ENCODE measurements at places on chromosomes 4 and X. TPM values are rescaled to one million over a fixed set of nuclear protein-coding genes. Genes with fewer than 3 reads are reported as not detected.

GRCh38 chr4:108431986-108432385 lies 188.4 kb upstream of the RPL34 start:
- no peak for DNase-seq

DNA sequence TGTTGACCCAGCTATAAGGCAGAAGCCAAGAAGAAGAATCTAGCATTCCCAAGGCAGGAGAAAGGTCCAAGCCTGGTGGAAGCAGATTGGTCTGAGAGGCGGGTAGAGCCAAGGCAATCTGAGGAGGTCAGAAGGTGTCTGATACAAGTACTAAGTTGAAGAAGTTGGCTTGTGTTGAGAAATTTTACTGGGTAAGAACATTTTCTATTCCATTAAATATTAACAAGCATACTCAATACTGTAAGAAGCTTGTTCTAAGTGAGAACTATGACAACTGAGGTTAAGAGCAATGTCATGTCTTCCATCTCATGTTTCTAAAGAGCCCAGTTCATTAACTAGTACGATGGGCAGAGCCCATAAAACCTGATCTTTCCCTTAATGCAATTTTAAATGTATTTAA lies 75.0 kb downstream of the FAM13A start:
- no peak for DNase-seq

- DNase-seq: no peak
Measured at GRCh38 chr4:70829015-70829414, 10.7 kb downstream of the GRSF1 start.

ADH1A gene
- 12.3 TPM for polyA plus RNA-seq

DNA sequence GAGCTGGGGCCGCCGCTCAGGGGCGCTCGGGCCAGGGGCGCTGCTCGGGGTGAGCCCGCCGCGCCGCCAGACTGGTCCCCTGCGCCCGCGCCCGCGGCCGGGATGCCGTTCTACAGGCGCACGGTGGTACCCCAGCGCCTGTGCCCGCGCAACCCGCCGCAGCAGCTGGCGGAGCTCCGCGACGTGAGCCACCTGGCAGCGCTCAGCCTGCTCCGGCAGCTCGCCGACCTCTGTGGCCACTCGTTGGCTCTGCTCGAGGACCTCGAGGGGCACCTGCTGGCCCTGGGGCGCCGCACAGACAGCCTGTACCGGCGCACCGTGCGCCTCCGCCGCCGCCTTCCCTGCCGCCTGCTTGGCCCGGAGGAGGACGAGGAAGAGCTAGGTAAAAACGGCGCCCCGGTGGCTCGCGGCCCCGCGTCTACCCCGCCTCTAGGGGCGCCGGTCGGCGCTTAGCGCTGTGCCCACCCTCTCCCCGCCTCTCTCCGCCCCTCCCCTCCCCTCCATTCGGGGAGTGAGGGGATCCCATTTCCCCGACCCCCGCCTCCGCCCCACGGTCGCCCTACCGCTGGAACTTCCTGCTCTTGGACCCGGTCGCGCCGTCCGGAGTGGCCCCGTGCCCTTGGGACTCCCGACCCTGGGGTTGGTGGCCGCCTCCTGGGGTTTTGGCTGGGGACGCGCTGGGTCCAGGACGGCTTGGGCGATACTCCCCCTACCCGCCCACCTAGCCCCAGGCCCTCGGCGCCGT lies 513 bp downstream of the NHSL2 start:
- no peak for DNase-seq

RPS6KA6 gene
- polyA plus RNA-seq: 10.5 TPM

All from right lung (tissue), 10 donors.